ENCODE measurements at places on chromosomes 6 and 20.

DNA sequence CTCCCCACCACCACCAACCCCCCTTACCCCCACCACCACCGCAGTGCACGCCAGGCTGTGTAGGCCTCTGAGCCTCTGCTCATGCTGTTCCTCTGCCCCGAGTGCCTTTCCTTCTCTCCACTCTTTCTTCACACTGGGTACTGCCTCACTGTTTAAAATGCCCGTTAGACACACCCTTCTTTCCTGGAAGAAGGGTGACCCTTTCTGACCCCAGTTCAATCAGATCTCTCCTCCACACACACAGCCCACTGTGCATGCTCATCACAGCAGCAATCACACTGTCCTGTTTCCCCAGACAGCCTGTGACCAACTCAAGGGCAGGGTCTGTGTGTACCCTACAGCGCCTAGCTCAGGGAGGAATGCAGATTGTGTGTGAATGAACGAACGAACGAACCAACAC is 10.0 kb downstream of the TMEM74B start:
- DNase-seq, result no peak

DNA sequence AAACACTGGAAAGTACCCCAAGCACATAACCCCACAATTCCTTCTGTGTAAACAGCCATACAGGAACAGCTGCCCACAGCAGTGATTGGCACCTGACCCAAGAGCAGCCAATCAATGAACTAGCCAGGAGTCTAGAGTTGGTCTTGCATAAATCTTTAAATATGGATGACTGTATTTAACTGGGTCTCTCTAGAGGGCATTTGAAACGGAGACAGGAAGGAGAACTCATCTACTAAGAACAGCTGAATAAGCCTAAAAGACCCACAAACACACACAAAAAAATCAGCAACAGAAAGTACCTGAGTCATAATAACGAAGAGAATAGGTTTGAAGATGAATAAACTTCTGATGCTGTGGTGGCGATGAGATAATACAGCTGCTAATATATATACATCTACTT is 49.0 kb upstream of the ASF1A start:
- DNase-seq, result no peak

DNA sequence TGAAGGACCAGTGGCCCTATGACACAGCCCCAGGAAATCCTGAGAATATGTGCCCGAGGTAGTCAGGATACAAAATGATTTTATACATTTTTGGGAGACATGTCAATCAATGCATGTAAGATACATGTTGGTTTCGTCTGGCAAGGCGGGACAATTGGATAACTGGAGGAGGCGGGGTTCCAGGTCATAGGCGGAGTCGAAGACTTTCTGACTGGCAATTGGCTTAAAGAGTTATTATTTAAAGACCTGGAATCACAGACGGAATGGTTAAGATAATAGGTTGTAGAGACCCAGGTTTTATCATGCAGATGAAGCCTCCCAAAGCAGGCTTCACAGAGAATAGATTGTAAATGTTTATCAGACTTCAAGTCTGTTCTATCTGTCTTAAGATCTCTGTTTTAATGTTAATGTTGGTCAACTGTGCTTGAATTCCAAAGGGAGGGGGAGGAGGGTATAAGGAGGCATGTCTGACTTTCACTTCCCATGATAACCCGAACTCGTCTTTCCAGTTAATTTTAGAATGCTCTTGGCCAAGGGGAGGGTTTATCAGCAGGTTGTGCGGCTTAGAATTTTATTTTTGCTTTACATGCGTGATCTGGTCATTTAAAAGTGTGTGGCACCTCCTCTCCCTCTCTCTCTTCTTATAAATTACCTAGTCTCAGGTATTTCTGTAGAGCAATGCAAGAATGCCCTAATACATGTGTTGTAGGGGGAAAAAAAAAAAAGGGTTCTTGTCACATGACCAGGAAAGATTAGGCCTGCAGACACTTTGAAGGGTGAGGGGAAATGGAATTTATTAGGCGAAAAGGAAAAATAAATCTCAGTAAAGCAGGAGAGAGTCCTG is 230.7 kb downstream of the NFATC2 start:
- no peak for DNase-seq

DNA sequence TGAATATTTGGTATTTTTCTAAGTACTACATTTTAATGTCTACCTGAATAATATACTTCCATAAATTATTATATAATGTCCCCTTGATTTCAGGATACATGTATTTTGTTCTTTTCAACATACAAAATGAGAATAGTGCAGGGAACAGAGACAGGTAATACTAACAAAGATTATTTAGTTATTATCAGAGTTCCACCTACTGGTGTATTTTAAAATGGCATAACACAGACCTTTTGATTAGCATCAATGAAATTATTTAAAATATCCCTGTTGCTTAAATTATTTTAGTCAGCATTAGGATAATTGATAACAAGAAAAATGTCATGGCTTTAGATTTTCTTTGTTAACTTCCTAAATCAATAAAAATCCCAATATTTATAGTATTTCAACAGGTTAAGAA is 184.0 kb downstream of the PRDM13 start:
- DNase-seq, result no peak

- no peak for DNase-seq
Measured at GRCh38 chr6:27601668-27602254, 128.9 kb upstream of the ZNF184 start.

DNA sequence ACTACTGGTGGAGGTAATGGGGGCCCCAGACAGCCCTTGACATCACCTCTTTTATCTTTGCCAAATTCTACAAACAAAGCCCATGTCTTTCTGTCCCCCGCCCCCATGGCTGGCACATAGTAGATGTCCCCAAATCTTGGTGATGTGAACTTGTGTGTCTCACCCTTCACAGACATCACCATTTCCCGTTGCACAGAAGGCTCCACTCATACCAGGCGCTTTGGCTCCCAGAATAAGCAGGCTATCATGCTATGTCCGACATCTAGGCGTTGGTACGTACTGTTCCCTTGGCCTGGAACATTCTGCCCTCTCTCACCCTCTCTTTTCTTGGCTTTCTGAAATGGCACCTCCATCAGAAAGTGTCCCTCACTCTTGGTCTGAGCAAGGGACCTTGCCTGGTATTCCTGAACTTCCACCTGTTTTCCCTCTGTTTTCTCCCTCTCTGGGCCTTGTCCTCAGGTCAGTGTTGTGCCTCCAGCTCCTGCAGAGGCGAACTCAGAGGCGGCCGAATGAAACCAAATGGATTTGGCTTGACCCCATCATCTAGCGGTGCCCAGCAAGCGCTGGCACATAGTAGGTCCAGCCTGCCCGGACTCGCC is 968 bp upstream of the CCN5 start:
- no peak for DNase-seq

DNA sequence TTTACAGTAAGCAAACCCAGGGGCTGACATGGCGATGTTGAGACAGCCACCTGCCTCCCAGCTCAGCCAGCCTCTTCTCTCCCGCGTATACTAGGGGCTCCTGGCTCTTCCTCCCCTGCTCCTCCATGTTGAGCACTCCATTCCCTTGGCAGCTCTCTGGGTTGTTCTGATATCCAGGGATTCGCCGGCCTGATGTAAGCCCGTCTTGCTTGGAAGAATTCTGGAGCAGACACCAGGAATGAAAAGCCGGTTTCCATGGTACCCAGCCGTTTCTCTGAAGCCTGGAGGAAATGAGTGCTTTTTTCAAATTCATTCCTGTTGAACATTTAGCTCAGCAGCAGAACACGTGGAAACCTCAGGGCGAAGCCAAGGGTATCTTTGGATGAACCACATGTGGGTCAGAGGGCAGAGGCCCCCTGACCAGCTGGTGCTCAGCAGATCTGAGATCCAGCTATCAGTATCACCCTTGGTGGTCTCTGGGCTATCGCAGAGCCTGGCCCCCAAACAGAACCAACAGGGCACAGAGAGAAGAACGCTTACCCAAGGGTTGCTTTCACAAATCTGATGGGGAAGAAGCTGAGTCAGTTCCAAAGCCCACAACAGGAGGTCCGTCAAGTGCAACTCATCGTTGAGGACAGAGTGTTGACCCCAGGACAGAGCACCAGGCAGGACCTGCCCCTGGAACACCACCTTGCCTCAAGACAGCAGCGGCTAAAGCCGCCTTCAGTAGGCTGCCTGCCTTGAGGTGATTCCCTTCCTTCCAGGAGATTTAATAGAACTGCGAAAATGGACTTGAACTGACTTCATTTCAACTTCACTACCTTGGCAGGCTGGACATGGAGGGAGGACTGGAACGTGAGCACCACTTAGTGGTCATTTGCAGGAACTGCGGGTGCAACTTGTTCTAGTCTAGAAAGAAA is 96.1 kb upstream of the RIN2 start:
- no peak for DNase-seq

DNA sequence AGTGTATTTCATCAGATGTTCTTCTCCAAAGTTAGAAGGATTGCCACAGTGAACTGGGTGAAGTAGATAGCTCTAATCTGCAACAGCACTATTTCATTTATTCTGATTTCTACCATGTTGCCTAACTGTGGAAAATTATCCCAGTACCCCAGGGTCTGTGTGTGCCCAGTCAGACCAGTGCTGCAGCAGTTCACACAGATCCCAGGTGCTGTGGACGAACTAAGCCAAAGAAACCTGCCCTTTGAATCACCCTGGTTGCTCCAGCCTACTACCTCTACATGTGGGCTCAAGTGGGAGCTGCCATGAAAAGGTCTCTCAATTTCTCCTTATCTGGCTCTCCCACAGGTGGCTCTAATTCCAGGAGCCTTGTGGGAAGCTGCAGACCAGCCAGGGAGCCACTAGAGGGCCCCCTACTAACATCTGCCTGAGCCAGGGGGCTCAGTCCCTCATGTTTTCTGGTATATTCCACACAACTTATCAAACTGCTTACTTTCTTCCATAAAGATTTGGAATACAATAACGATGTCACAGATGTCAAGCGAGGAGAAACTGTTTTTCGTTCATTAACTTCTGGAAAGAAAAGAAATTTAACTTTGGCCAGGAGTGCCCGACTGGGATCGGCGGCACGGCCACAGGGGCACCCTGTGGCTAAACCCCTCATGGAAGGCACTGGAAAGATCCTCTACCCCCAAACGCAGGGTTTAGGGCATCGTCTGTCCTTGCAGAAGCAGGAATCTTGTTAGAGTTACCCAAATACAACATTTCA is 31.6 kb upstream of the LY86 start:
- DNase-seq, result no peak

- no peak for DNase-seq
Measured at GRCh38 chr6:62013719-62014118, 272.3 kb downstream of the KHDRBS2 start.

GRCh38 chr6:67888546-67888885 is 746.6 kb upstream of the ADGRB3 start:
- no peak for DNase-seq

DNA sequence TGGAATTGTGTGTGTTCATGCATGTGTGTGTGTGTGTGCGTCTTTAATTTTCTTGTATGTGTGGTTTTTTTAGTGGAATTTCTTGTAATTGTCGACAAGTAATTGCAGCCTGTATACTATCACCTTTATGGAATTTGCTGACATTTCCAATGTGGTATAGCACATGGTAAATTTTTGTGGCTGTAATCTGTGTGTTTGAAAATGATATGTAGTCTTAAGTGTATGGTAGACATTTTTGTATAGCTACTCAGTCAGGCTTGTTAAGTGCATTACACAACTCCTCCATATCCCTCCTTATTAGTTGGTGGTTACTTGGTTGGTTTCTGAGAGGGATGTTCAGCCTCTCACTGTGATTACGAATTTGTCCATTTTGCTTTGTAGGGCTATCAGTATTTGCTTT is 384.5 kb upstream of the HSF2 start:
- no peak for DNase-seq

GRCh38 chr6:159826968-159827647 is 27.0 kb downstream of the PNLDC1 start:
- no peak for DNase-seq

DNA sequence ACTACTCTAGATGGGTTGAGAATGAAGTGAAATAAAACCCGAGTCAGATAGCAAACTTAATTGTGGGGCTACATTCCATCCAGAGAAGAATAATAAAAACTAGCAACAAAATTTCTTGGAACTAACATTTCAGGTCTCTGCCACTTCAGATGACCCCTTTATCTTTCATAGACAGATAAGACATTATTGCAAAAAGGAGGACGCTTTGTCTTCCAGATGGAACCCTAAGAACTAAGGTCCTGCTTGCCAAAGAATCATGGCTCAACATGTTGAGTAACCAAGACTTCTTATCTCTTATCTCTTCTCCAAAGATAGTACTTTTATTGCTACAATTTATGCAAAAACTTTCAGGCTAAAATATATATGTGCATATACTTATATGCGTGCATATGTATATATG is 221.1 kb upstream of the PREP start:
- no peak for DNase-seq

- no peak for DNase-seq
Measured at GRCh38 chr6:25196464-25196863, 82.7 kb upstream of the CARMIL1 start.

DNA sequence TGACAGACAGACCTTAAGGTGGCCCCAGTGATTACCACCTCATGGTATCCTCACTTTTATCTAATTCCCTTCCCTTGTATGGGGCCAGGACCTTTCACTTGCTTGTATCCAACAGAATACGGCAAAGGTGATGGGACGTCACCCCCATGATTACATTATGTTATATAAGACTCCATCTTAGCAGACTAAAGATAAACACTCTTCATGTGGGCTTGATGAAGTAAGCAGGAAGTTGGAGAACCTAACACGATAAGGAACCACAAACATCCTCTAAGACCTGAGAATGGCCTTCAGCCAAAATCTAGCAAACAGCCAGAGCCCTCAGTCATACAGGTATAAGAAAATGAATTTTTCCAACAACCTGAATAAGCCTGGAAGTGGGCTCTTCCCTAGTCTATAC is 8.0 kb downstream of the SLC17A3 start:
- DNase-seq, result no peak

- DNase-seq, result no peak
Measured at GRCh38 chr6:5208471-5208971, 52.2 kb downstream of the LYRM4 start.

Measured in stimulated activated CD8-positive, alpha-beta memory T cell treated with anti-CD3 and anti-CD28 coated beads, Interleukin-4, amount 100 ng/mL, for 1 hour (primary cell).